ENCODE measurements at places on chromosomes 16 and 17. TPM values are rescaled to one million over a fixed set of nuclear protein-coding genes. Genes with fewer than 3 reads are reported as not detected.

ARHGDIG gene
- polyA plus RNA-seq: 1.4 TPM

OR1F1 gene
- 0.31 TPM for polyA plus RNA-seq

ZNF385C gene
- polyA plus RNA-seq: 0.16 TPM

GINS2 gene
- polyA plus RNA-seq: 25.4 TPM

RMI2 gene
- polyA plus RNA-seq: 26.9 TPM

ZNF629 gene
- 13.7 TPM for polyA plus RNA-seq

TP53I13 gene
- polyA plus RNA-seq: 50.5 TPM

NT5C gene
- polyA plus RNA-seq: 91.4 TPM

NOTUM gene
- polyA plus RNA-seq: 0.92 TPM

MBTD1 gene
- polyA plus RNA-seq: 8.1 TPM

MT1E gene
- not detected for polyA plus RNA-seq

TMEM98 gene
- 42.2 TPM for polyA plus RNA-seq

MYLK3 gene
- 0.05 TPM for polyA plus RNA-seq

SYT17 gene
- 9.8 TPM for polyA plus RNA-seq

GRCh38 chr17:17067257-17067656, 25.0 kb downstream of the MPRIP start:
- DNase-seq: peak; percentile 56

DNA sequence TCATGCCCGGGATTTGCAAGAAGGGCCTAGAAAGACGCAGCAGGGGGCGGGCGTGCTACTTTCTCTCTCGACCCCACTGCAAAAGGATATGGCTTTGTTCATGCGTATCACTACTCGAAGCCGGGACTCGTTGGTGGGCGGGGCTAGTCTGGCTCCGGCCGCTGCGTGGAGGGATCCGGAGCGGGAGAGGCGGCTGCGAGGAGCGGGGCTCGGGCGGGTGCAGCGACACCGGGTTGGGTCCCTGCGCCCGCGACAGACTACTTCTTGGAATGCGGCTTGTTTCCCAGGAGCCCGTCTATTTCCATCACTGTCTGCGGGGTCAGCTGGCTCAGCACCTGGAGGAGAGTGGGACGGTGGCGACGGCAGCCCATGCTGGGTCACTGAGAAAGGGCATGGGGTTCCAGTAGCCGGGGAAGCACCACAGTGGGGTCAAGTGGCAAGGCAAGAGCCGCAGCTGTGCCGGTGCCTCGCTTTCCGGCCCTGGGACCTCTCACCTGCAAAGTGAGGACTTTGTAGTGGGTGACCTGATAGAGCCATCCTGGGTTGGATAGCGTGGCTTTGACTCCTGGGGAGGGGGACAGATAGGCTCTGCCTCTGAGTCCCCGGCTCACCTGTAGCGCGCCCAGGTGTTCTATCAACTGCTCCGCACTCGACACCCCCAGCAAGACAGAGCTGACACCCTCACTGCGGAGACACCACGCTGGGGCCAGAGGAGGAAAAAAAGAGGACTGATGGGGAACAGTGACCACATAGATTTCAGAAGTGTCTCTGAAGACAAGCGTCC, 6.6 kb downstream of the KCNAB3 start:
- no peak for DNase-seq

GRCh38 chr16:30485818-30486436, 13.4 kb downstream of the ITGAL start:
- DNase-seq: no peak

DNA sequence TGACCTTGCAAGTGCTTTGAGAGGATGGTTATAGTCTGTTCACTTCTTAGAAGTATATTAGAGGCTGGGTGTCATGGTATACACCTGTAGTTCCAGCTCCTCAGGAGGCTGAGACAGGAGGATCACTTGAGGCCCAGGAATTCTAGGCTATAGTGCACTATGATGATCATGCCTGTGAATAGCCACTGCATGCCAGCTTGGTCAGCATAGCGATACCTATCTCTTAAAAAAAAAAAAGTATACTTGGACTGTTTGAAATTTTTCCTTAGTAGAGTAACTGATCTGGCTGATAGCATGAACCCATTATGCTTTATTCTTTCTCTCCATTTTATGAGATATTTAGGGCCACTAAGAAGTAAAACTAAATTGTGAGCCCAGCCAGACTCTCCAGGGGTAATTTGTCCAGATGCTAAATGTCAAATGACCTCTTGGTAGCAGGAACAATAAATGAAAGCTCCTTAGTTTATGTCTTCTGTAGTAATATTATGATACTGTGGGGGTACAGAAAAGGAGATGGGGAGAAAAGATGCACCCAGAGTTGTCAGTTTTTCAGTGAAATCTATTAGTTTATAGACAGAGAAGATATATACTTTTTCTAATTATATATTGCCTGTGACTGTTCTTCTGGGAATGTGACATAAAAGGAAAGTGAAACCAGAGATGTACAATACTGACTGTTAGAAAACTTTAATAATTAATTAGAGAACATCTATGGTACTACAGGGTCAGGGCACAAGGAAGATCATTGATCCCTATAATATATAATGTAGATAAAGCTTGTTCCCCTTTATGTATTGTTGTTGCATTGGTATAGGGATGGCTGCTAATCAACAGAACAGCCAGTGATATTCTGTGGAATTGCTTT, 335.3 kb upstream of the TBX2 start:
- no peak for DNase-seq

DNA sequence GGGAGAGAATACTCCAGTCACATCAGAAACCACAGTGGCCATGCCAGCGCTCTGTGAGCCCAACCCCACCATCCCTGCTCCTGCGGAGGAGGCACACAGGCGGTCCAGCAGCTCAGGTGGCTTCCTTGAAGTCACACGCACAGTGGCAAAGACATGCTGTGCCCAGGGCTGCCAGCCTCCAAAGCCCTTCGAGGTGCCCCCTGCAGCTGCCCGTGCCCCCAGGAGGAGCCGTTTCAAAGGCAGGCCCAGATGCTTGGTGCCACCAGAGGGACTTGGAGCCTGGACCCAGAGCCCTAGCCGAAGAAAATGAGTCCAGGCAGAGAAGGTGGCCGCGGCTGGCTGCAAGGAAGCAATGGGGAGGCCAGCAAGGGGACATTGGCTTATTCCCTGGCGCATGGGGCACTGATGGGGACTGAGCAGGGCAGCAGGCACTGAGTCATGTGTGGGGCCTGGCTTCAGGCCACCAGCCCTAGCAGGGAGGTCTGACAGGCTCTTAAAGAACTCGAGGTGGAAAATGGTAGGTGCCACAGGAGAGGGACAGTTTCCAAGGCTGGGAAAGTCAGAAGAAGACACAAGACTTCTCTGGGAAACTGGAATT, 17.2 kb upstream of the CACNG1 start:
- DNase-seq: peak; percentile 9

GRCh38 chr16:31861455-31861854, 12.2 kb upstream of the ZNF267 start:
- DNase-seq: no peak

GRCh38 chr17:80270836-80271235, 10.2 kb downstream of the RNF213 start:
- peak; percentile 69 for DNase-seq

- DNase-seq: no peak
Measured at GRCh38 chr16:69741519-69741918, 13.2 kb downstream of the NOB1 start.

DNA sequence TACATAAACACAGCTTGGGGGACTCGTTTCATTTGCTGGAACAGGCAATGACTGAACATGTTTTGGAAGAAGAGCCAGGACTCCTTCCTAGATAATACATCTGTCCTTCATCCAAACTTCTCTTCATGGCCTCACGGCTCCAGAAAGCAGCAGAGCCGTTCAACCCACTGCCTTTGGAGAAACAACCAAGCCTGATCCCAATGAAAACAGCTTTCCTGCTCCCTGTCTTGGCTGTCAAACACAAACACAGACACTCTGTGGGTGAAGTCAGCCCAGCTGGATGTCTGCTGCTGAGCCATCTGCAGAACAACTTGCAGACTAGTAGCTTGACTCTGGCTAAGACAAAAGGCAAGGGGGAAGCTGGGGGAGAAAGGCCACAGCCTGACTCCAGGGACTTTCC, 345.1 kb upstream of the PSMD7 start:
- no peak for DNase-seq

DNA sequence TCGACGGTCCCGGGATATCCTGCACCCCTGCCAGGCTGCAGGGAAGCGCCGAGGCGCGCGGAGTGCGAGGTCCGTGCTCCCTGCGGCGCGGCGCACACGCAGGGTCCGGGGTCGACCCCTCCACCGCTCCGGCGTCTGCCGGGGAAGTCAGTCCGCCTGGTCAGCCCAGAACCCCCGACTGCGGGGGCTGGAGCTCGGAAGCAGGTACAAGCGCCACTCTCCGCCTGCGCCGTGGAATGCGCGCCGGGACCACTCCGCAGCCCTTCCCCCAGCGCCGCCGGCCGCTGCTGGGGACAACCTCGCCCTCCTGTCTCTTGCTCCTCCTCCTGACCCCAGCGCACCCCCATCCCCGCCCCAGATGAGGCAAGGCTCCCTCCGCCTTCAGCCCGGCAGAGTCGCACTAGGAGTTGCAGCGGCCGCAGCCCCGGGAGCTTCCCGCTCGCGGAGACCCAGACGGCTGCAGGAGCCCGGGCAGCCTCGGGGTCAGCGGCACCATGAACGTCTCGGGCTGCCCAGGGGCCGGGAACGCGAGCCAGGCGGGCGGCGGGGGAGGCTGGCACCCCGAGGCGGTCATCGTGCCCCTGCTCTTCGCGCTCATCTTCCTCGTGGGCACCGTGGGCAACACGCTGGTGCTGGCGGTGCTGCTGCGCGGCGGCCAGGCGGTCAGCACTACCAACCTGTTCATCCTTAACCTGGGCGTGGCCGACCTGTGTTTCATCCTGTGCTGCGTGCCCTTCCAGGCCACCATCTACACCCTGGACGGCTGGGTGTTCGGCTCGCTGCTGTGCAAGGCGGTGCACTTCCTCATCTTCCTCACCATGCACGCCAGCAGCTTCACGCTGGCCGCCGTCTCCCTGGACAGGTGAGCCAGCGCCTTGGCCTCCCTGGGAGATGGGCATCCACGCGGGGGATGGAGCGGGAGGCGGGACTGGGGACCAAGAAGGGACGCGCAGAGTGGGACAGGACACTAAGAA, at the start of gene GALR2:
TSS of gene GALR2 (plus strand) at position 392 of the 974 bp plus-strand sequence. CDS start at position 495, 103 bp downstream.
- peak; percentile 30 for DNase-seq

- DNase-seq: no peak
Measured at GRCh38 chr17:72795941-72796340, 296.5 kb downstream of the SLC39A11 start.

GRCh38 chr17:56665864-56666263, 72.4 kb downstream of the NOG start:
- no peak for DNase-seq

DNA sequence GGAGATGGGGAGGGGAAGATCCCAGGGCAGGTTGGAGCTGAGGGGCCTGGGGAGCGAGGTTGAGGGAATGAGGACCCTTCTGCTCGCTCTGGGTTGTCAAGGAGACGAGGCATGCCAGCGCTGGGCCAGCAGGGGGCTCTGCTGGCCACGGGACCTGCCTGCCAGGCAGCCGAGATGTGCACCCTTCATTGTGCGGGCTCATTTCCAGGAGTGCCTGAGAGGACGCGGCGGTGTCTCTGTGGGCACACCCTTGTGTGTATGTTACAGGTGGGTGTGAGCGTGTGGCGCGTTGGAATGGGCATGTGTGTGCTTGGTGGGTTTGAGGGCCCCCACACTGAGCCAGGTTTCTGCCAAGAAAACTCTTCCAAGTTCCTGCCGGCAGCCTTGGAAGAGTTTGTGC, 15.9 kb downstream of the ARHGAP23 start:
- peak; percentile 71 for DNase-seq

DNA sequence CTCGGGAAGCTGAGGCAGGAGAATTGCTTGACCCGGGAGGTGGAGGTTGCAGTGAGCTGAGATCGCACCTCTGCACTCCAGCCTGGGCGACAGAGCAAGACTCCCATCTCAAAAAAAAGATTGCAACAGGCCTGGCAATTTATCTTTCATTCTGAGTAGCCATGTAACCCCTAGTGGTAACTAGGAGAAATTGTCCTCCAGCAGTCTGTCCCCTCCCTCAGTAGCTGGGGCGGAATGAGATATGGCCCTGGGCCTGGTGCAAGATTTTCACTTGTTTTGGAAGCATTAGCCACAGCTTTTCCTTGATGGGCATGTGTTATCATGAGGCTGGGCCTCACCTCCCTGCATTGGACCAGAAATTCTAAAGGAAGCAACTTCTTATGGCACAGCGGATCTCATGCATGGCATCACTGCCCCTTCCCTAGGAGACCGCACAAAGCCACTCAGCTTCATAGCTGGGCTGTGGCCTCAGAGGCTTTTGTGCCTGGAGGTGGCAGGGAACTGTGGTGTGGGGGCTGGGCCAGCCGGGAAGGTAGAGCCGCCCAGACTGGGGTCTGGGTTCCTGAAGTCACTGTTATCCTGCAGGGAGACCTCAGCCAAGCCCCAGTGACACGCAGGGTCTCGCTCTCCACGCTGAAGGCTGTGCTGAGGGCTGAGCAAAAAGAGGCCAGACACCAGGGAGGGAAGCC, 13.4 kb downstream of the NATD1 start:
- peak; percentile 84 for DNase-seq

DNA sequence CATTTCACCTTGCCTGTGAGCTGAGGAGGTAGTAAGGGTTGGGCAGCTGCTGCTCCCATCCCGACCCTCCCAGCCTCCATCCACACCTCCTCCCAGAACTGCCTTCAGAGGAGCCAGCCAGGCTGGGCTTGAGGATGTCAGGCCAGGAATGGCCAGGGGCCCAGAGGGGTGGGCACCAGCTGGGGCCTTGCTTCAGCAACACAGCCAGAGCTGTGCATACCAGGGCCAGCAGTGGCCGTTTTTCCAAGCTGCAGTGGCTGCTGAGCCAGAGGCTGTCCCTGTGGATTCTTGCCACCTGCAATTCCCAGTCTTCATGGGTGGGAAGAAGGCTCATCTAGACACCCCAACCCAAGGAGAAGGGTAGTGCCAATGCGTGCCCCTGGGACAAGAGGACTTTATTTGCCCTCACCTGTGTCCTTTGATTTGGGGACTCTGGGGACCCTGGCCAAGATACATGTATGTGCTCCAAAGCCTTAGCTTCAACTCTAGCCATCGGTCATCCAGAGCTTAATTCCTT, 153.4 kb upstream of the SDK2 start:
- no peak for DNase-seq

GRCh38 chr16:23700509-23700908, 12.5 kb downstream of the ERN2 start:
- DNase-seq: no peak

- DNase-seq: no peak
Measured at GRCh38 chr17:8674344-8675305, 44.1 kb upstream of the MYH10 start.

DNA sequence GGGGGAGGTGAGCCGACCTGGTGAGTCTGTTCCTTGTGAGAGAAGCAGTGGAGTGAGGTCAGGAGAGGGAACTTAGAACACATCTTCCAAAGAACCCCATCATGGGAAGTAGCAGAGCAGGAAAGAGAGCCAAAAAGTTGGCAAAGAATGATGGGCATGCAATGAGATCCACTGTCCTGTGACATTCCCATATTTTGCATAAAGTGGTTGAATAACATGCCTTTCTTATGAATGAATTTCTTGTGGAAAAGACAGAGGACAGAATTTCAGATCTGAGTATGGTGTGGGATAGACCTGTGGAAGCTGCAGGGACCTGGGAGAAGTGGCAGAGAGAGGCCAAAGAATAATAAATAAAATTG, 41.3 kb downstream of the TMEM100 start:
- no peak for DNase-seq

- no peak for DNase-seq
Measured at GRCh38 chr17:58247511-58248363, 9.4 kb downstream of the LPO start.
